ENCODE measurements at places on chromosomes 6 and 20. TPM values are rescaled to one million over a fixed set of nuclear protein-coding genes. Genes with fewer than 3 reads are reported as not detected.

DNA sequence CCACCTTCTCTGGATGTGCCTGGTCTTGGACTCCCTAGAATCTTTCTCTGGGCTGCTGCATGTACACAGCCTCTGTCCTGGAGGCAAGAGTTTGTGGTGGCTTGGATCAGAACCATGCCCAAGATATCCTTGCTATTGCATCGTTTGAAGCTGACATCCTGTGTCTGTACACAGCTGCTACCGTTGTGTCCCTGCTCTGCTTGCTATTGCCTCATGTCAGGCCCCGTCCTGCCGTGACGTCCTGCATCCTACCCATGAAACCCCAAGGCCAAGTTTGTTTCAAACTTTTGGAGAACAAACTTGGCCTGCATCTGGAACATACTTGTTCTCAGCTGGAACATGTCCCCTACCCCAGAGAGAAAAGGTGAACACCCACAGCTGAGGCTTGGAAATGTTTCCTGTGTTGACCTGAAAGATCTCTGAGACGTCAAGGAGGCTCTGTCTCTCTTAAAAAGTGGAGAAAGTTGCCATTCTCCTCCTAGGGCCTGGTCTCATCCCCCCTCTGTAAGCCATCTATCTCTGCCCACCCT lies 78.1 kb downstream of the HFE start:
- H3K27ac ChIP-seq = no peak overlapping the region
- H3K36me3 ChIP-seq = peaks cover 28% of the 10 kb centered on the region
- H3K27me3 ChIP-seq = no peaks in the 10 kb centered on the region
- H3K4me1 ChIP-seq = peaks cover 7% of the 10 kb centered on the region
- no peak for DNase-seq
- H3K4me3 ChIP-seq = no peak overlapping the region

- H3K4me1 ChIP-seq = no peaks in the 10 kb centered on the region
- H3K4me3 ChIP-seq = no peak overlapping the region
- DNase-seq = no peak
- no peaks in the 10 kb centered on the region for H3K36me3 ChIP-seq
- no peak overlapping the region for H3K27ac ChIP-seq
- no peaks in the 10 kb centered on the region for H3K27me3 ChIP-seq
These were observed 133.4 kb upstream of the DTNBP1 start for GRCh38 chr6:15796130-15796771.

GRCh38 chr6:131909408-131910218 lies 41.6 kb downstream of the CCN2 start:
- H3K4me1 ChIP-seq = no peaks in the 10 kb centered on the region
- H3K36me3 ChIP-seq = no peaks in the 10 kb centered on the region
- no peak overlapping the region for H3K27ac ChIP-seq
- no peak overlapping the region for H3K4me3 ChIP-seq

DNA sequence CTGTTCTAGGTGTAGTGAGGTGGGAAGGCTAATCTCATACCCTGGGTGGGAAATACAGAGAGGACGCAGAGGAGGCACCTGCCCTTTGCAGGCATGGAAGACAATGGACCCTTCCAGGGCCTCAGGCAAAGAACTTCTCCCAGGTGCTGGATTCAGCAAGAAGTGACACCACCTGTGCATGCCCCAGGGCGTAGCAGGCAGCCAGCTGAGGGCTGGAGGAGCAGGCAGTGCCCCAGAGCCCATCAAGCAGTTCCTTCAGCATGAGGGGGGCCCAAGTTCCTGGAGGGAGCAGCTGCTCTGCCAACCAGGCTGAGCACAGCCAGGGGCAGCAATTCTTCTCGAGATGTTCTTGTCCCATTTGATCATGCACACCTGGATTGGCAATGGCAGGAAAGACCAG lies 170.3 kb upstream of the PDE10A start:
- no peak overlapping the region for H3K4me3 ChIP-seq
- no peak overlapping the region for H3K27ac ChIP-seq

CST2 gene
- not detected for polyA plus RNA-seq

CLPSL2 gene
- polyA plus RNA-seq = not detected

NR2E1 gene
- not detected for polyA plus RNA-seq

Measured in SK-N-SH (cell line).